Left lobe of liver (tissue), 2 donors: ENCODE measurements at places on chromosomes 2 and 18.

- no peak for DNase-seq
Measured at GRCh38 chr18:79898952-79899608, 52.4 kb downstream of the SLC66A2 start.

- DNase-seq, result no peak
Measured at GRCh38 chr2:37091873-37092272, 7.6 kb downstream of the GPATCH11 start.

DNA sequence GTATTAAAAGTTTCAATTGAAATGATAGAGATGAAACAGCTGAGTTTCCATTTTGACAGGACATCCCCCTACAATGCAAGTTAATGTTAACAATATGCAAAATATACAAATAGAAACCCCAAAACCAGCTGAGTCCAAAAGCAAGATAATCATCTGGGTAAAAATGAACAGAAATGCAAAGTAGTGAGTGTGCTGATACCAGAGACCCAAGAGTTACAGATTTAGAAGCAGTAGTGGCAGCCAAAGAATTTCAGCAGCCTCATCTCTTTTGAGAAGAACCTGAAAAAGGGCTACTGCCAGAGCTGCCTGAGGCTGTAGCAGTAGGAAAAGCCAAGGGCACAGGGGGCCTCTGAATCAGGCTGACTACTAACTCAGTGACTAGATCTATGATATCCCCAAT, 82.6 kb downstream of the THADA start:
- DNase-seq, result no peak

- peak; percentile 86 for DNase-seq
Measured at GRCh38 chr2:233711312-233712008, 1.2 kb upstream of the UGT1A5 start.

- no peak for DNase-seq
Measured at GRCh38 chr18:23966909-23967308, 47.6 kb upstream of the TTC39C start.
